ENCODE measurements at places on chromosomes 1 and 21.

- no peak for DNase-seq
Observed at GRCh38 chr1:180213401-180214170, 16.5 kb upstream of the LHX4 start.

DNA sequence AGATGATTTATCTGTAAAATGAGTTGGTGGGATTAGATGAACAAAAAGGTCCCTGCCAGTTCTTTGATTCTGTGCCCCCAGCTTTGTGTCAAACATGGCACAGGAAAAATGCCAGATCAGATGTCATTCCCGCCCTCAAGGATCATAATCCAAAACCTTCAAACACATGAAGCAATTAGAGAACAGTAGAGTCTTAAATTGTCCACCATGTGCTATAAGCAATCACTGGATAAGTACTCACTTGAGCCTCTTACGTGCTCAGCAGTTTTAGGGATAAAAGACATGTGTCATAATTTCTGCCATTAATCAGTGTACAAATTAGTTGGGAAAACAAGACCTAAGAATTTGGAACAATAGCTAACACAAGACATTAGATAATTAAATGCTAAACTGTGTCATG lies 15.4 kb upstream of the KIAA0040 start:
- peak; percentile 96 for DNase-seq

- peak; percentile 54 for DNase-seq
Observed at GRCh38 chr21:17387030-17387617, 125.7 kb upstream of the CXADR start.

DNA sequence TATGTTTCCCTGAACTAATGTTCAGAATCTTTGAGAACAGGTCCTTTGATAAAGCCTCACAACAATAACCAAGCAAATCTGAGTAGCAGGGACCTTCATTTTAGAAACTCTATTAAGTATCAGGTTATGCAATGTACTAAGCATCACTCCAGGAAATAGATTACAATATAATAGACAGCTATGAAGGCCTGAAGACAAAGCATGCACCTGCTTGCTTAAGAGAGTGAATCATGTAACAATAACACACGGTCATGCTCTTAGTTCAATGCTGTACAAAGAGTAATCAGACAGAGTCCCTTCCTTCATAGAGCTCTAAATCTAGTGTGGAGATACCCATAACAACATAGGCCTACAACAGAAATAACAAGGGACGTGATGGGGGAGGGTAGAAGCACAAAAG lies 8.1 kb upstream of the CMPK1 start:
- no peak for DNase-seq

DNA sequence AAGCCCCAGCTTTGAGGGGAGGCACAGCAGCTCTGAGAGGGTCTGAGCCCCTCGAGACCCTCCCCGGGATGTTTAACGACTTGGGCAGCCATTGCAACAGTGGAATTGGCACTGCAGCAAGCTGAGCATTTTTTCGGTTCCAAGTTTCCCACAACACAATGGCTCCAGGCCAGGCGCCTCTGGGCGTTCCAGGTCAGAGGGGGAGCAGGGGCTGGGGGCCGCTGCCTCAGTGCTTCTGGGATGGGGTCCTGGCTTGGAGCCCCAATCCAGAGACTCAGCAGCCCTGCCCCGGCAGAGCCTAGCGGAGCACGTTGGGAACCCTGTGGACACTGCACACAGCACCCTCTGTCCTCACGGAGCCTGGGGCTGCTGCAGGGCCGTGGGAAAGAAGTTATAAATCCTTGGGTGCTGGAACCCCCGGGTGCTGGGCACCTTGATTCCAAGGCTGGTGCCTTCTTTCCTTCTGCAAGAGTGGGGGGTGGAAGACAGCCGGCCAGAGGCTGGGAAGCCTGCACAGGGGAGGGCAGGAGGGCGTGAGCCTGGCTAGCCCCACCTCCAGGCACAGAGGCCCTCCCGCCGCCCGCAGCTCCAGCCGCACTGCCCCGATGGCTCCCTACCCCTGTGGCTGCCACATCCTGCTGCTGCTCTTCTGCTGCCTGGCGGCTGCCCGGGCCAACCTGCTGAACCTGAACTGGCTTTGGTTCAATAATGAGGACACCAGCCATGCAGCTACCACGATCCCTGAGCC lies 50.1 kb downstream of the COL18A1 start:
- no peak for DNase-seq

GRCh38 chr1:56933161-56933560 lies 32.7 kb downstream of the C8B start:
- DNase-seq, result no peak

DNA sequence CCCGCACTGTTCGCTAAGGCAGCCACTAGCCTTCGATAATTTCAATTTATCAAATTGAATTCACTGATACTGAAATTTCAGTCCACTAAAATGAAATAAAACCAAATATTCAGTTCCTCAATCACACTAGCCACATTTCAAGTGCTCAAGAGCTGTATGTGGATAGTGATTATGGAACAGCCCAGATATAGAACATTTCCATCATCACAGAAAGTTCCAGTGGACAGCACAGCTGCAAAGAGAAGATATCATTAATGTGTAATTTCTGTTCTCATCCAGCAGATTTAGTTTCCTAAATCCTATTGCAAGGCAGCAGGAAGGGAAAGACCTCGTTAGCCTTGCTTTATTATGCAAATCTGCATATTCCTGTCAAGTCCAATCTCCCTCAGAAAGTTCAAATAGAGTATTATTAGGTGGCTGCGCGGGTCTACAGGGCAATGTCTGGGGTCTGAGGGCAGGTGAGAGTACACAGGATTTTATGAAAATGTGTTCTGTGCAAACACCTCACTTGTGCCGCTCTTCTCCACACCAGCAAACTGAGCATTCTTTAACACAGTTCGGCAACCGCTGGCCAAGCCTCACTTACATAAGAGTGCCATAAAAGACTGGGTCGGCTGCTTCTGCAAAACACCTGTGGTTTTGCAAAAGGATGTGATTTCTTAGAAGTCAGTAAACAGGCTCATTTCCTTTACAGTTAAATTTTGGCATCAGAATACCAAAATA lies 22.4 kb downstream of the CAPZB start:
- DNase-seq, result no peak

DNA sequence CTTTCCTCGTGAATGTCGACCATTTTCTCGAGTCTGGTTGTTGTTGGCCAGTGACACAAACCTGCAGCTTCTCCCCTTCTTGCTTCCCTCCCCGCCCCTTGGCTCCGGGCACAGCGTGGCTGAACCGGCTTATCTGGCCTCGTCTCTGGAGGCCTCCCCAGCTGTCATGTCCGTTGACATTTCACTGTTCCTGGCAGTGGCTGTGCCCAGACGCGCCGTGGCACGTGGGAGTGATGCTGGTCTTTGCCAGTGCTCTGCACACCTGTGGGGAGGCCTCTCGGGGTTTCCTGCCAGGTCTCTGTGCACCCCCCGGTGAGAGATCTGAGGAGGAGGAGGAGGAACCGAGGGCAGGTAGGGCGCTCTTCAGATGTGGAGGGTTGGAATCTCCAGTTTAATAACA lies 23.7 kb downstream of the SKI start:
- DNase-seq, result no peak

GRCh38 chr1:53324321-53324720 lies 3.5 kb downstream of the LRP8 start:
- DNase-seq, result no peak

- DNase-seq, result no peak
Observed at GRCh38 chr1:115813727-115814126, 27.2 kb downstream of the NHLH2 start.

DNA sequence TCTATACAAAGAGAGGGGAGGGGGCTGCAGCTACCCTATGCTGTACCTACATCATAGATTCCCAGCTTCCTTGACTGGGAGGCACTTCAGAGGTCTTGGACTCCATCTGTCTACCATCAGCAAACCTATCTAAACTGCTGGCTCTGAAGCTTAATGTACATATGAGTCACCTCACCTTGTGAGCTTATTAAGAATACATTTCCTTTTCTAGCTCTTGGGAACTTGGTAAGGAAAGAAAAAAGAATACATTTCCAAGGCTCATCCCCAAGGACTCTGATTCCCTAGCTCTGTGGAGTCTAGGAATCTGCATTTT lies 50.0 kb upstream of the PRELP start:
- DNase-seq, result no peak
